ENCODE measurements at places on chromosomes 4 and X.

- no peak for DNase-seq
Measured at GRCh38 chrX:103780336-103781061, 3.9 kb downstream of the PLP1 start.

DNA sequence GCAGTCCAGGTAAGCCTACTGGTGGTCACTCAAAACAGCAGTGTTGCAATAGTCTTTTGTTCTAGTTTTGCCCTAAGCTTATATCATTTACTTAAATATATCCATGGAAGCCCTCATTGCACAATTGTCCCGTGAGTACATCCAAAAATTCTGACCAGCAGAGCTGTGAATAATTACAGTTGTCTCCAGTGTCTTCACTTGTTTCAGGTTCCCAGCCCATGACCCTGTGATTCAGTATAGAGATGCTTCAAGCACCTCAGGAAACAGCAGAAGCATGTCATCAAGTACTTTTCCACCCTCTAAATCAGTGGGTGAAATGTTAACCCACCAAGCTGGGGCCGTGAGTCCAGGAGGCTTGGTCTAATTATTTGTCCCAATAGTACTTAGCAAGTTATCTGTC lies 214.9 kb upstream of the RPS6KA3 start:
- DNase-seq: no peak

DNA sequence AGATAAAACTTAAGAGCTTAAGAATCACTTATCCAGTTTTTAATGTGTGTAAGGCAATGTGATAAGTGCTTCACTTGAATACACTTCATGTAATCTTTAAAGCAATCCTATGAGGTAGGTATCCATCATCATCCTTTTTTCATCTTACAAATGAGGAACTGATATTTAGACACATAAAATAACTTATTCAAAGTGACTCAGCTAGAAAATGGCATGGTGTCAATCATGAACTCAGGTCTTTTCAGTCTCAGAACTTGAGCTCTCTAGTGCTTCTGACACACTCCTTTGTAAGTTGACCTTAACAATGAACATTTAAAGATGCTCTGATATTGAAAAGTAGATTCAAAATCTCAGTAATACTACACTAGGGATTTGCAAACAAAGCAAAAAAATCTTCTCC lies 224.8 kb upstream of the TEX13C start:
- DNase-seq: no peak

- no peak for DNase-seq
Measured at GRCh38 chr4:165873298-165874071, 448 bp downstream of the TLL1 start.

- peak; percentile 74 for DNase-seq
Measured at GRCh38 chrX:45806410-45807121, 605.9 kb upstream of the DIPK2B start.

GRCh38 chr4:67456577-67457196 lies 88.6 kb downstream of the CENPC start:
- no peak for DNase-seq

DNA sequence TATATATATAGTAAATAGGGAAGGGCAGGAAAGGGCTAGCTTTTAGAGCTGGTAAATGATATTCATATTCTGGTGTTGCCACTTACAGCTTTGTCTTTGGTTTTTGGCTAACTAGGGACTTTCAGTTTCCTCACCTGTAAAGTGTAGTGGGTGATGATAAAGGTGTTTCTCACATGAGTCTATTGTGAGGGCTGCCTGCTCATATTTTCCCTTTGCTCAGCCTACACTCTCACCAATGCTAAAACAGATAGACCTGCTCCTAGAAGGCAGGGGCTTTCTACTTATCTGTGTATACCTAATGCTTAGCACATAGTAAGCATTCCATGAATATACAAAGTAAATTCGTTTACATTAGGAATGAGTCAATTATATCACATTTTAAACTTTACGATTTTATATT lies 137.2 kb upstream of the HS3ST1 start:
- DNase-seq: no peak

DNA sequence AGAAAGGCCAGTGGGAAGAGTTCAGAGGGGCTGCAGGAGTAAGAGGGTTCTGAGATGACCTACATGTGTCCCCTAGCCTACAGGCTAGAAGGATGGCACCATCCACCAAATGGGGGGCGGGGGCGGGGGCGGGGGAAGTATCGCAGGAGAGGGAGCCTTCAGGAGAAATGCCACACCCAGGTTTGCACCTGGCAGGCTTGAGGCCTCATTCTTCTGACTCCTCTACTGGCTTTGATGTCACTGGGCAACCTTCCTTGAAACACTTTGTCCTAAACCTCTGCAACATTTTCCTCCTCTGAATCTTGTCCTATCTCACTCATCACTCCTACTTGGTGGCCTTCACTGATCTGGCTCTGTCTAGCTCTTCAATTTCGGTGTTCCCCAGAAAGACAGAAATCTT lies 24.0 kb downstream of the CD99L2 start:
- DNase-seq: no peak

- peak; percentile 82 for DNase-seq
Measured at GRCh38 chrX:130079824-130080406, 30.4 kb downstream of the ELF4 start.

GRCh38 chr4:176752191-176752749 lies 40.5 kb downstream of the VEGFC start:
- no peak for DNase-seq

- DNase-seq: no peak
Measured at GRCh38 chr4:125703443-125703842, 388.7 kb downstream of the FAT4 start.

- DNase-seq: no peak
Measured at GRCh38 chr4:181647396-181648147, 595.6 kb upstream of the TENM3 start.

DNA sequence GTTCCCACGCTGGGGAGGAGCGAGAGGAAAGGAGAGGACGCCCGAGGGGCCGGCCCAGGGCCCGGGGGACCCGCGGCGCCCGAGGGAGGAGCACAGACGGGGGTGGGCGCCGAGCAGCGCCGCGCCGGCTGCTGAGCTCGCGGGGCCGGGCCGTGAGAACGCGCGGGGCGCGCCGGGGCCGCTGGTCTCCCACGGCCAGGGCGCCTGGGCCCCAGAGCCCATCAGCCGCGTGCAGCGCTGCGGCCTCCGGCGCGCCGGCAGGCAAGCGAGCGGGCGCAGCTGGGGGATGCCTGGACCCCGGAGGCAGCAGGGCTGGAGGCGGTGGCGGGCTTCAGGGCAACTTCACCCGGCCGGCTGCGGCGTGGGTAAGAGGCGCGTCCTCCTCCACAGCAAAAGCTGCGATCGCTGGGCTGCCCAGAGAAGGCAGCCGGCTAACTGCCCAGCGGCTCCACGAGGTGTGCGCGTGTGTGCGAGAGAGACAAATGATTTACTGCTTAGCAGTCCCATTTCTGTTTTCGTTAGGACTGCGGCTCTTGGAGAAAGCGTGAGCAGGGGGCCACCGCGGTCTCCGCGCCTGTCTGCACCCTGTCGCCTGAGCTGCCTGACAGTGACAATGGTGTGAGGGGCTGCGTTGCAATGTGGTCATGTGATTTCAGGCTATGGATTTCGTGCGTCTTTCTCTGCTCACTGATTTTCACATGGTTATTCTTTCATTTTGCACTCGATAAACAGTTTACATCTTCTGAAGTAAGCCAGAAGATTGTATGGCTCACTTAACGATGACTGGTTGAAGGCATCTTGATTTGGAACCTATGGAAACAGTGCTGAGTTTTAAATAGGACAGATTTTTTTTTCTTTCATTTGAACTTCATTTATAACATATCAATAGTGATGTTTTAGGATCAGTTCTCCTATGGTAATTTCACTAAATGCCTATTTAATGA lies 1.2 kb downstream of the GUCY1A1 start:
- no peak for DNase-seq

- DNase-seq: no peak
Measured at GRCh38 chrX:70084592-70085240, 22.5 kb downstream of the OTUD6A start.

DNA sequence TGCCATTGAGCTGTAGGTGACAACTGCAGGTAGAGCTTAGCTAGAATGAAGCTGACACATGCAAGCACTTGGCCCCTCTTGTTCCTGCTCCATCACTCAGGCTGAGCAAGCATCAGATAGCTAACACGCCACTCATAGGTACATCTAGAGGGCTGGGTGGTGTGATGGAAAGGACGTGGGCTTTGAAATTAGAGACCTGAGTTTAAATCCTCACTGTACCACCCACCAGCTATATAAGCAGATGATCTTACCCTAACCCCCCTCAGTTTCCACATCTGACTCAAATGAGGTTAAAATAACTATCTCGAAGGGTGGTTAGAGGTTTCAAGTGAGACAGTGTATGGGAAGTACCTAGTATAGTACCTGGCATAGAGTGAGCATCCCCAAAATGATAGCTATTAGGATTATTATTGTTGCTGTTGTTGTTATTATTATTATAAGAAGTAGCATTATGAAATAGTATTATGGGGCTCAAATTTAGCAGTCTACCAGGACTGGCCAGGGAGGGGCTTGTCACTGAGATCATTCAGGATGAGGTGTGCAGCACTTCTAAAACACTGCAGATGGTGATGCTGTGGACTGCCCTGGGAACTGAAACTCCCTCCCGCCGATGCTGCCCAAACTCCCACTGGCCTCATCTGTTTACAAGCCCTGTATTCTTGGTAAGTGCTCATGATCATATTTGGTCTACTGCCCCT lies 59.0 kb downstream of the REELD1 start:
- DNase-seq: no peak

GRCh38 chr4:102610476-102610875 lies 109.3 kb downstream of the NFKB1 start:
- no peak for DNase-seq

- DNase-seq: peak; percentile 17
Measured at GRCh38 chr4:183403961-183404360, 40.5 kb upstream of the CDKN2AIP start.

GRCh38 chr4:91840359-91840758 lies 463.4 kb upstream of the GRID2 start:
- no peak for DNase-seq

GRCh38 chrX:136055651-136056221 lies 70.5 kb downstream of the SLC9A6 start:
- DNase-seq: no peak

DNA sequence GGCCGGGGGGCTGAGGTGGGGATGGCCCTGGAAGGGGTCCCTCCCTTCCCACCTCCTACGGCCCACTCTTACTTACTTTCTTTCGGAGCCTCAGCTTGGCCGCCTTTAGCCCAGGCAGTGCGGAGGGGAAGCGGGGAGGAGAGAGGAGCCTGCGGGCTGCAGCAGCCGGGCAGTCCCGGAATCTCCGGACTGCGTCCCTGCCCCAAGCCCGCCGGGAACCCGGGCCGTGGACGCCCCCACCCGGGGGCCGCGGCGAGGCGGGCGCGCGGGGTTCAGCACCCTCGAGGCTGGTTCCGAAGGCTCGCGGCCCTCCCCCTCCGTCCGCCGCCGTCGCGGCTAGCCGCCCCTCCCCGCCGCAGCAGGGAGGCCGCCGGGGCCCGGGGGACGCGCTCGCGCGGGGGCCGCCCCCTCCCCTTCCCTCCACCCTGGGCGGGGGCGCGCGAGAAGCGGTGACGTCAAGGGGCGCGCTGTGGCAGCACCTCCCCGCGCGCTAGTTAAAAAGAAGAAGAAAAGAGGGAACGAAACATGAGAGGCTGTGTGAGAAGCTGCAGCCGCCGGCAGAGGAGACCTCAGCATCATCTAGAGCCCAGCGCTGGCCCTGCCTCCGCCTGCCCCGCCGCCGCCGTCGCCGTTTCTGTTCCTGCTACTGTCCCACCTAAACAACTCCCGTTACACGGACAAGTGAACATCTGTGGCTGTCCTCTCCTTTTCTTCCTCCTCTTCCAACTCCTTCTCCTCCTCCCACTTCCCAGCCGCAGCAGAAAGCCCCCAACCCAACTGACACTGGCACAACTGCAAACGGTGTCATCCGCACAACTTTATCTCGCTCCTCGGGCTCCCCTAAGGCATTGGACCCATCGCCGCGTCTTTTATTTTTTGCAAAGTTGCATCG lies at the start of gene HHIP:
TSS of gene HHIP (plus strand) at position 526 of the 892 bp plus-strand sequence. CDS start 520 bp downstream, outside the sequence.
- DNase-seq: no peak

DNA sequence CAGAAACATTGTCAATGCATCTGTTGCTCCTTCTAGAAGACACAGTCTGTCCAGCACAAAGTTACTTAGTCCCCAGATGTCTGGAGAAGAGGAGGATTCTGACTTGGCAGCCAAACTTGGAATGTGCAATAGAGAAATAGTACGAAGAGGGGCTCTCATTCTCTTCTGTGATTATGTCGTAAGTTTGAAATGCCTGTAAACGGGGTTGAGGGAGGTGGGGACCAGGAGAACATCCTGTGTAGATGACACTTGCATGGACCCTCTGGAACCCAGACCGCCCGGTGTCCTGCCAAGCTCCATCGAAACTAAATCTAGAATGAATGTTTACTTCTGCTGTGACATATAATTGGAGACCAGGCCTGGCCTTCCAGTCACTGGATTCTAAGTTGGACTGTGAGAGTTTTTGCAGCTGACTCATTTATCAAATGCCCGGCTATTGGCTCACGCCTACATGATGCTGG lies 45.0 kb upstream of the MSANTD1 start:
- DNase-seq: peak; percentile 58

GRCh38 chr4:91258326-91258725 lies 1045.4 kb upstream of the GRID2 start:
- no peak for DNase-seq

- peak; percentile 84 for DNase-seq
Measured at GRCh38 chr4:2798399-2799223, 5.7 kb downstream of the SH3BP2 start.

GRCh38 chr4:95532305-95532704 lies 16.5 kb downstream of the UNC5C start:
- DNase-seq: no peak

DNA sequence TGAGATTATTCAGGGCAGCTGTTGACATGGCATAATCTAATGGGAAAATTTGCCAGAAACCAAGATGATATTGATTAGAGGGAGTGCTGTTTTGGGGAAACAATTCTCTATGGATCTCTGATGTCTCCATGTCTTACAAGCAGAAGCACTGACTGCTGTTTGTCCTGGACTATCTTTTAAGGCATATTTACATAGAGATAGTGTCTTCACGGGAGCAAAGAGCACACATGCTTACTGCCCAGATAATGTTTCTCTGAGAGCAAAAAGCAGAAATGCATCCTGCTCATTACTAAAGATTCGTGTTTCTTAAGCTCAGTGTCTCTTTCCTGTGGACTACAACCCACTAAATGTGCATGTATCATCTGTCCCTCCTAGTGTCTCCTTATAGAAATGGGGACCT lies 41.3 kb upstream of the GLRA3 start:
- DNase-seq: no peak

GRCh38 chr4:3313556-3314228 lies 20.9 kb downstream of the RGS12 start:
- peak; percentile 25 for DNase-seq

GRCh38 chr4:185997296-185997695 lies 71.7 kb upstream of the TLR3 start:
- no peak for DNase-seq

- no peak for DNase-seq
Measured at GRCh38 chrX:41526925-41527324, 79.8 kb downstream of the NYX start.

DNA sequence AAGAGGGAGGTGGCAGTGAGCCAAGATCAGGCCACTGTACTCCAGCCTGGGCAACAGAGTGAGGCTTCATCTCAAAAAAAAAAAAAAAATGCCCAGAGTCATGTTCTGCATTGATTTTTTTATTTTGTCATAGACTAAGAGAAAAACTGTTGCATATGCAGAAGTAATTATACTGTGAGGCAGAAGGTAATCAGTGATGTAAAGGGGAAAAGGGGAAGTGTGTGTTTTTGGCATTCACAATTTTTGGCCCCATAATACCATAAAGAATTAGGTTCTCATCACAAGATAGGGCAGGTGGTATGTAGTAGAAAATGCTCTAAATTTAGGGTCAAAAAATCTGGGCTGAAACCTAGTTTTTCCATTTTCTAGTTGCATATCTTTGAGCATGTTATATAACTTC lies 47.3 kb upstream of the GAB1 start:
- no peak for DNase-seq

GRCh38 chr4:119087121-119087520 lies 48.5 kb upstream of the MYOZ2 start:
- DNase-seq: no peak

Data from activated effector memory CD4-positive, alpha-beta T cell treated with anti-CD3 and anti-CD28 coated beads, Interleukin-2, amount 50 U/mL, for 16 hours (primary cell).